Activated naive CD4-positive, alpha-beta T cell treated with anti-CD3 and anti-CD28 coated beads, Interleukin-2, amount 50 U/mL, for 72 hours (primary cell): ENCODE measurements at places on chromosomes 16 and 17.

DNA sequence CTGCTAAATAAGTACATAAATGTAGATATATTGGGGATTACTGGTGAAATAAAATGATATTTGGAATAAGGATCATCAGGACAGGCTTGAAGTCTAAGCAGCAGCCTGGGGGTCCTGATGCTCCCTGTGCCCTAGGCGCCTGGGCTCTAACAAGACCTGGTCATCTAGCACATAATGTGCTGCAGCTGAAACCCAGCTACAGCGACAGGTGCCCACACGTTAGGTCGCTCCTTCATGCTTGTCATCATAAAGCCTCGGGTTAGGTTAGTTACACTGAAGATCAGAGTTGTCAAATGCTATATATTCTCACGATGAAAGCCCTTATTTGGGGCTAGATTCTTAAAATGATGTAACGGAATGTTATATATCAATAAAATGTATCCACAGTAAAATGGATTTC is 11.5 kb downstream of the NARF start:
- no peak for DNase-seq

- DNase-seq = no peak
Observed at GRCh38 chr17:50268743-50269275, 5.5 kb upstream of the TMEM92 start.

- DNase-seq = no peak
Observed at GRCh38 chr16:35497399-35497798, 2038.0 kb downstream of the TP53TG3F start.

GRCh38 chr16:85384833-85385462 is 228.2 kb upstream of the GSE1 start:
- no peak for DNase-seq

DNA sequence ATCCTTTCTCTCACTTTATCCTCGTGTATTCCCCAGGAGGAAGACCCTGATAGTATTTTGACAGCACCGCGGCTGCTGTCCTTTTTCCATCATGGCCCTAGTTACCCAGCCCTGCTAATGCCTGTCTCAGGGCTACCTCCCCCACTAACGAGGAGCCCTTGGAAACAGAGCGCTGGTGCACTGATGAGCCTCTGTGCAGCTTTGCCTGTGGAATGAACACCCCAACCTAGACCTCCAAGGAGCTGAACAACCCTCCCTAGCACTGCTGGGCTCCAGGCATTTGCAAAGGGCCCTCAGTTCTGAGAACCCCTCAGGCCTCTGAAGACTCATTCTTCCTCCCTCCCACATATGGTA is 23.3 kb upstream of the CCL1 start:
- DNase-seq = no peak

DNA sequence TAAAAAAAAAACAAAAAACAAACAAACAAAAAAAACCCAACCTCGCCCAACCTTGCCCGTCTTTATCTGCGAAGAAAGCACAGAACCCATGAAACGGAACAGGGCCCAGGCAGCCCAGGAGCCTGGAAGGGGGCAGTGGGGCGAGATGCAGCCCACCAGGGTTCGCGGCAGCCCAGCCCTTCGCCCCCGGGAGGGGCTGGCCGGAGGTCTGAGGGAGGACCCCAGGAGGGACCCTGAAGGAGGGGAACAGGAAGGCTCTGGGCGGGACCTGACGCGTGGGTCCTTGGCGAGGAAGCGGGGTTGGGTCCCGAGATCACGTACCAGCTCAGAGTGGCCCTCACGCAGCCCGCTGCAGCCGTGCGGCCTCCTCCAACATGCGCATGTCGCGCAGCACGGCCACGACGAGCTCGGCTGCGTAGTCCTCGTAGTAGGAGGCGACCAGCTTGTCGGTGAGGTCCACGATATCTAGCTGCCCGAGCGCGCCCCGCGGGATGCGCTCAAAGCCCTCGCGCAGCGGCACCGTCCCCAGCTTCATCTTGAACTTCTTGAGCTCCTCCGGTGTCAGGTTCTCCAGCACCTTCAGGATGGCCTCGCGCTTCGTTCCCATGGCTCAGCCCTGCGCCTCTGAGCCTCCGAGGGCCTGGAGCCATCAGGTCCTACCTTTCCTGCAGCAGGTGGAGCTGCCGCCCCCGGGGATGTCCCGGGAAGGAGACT is at the start of gene PYDC1:
Gene PYDC1, minus strand, starts transcription at position 714 of the 714 bp plus-strand sequence. Its CDS starts 107 bp downstream, at position 607.
- no peak for DNase-seq

GRCh38 chr16:11299865-11300559 is 18.9 kb upstream of the PRM1 start:
- no peak for DNase-seq

- no peak for DNase-seq
Observed at GRCh38 chr17:81601525-81602120, 35.3 kb downstream of the NPLOC4 start.

DNA sequence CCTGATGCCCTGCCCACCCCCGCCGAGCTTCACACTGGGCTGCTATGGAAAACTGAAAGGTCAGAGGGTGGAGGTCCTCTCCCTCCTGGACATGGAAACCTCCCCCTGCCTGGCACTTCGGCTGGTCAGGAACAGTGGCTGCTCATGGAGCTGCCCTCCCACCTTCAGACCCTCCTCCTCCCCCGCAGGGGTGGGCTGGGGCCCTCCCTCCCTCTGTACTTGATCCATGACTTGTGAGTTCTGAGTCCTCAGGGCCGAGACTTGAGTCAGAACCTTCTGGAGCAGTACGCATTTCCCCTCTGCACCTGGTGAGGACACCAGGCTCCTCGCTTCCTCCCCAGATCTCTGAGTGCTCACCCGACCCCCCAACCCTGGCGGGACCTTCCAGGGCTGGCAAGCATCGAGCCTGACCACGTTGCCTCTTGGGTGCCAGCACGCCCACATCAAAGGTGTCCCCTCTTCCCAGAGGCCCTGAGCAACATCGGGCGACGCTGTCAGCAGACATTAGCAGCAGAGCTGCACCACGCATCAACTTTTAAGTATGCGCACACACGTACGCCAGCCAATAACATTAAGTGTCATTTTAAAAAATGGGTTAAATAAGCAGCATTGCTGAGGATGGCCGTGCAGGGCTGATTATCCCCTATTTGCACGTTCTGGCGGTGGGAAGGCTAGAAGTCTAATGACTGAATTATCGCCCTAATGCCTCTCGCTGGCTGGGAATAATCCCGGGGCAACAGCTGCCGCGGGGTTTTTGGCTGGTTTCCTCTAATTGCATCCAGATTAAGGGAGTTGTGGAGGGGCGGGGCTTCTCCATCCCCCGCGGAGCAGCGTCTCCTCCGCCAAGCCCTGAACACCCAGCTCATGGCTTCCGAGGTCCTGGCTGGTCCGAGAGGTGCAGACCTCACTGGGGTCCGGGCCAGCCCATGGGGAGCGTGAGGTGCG is 98.0 kb downstream of the TBC1D16 start:
- no peak for DNase-seq
